SW480 (cell line): ENCODE measurements at places on chromosomes 1 and 21.

DNA sequence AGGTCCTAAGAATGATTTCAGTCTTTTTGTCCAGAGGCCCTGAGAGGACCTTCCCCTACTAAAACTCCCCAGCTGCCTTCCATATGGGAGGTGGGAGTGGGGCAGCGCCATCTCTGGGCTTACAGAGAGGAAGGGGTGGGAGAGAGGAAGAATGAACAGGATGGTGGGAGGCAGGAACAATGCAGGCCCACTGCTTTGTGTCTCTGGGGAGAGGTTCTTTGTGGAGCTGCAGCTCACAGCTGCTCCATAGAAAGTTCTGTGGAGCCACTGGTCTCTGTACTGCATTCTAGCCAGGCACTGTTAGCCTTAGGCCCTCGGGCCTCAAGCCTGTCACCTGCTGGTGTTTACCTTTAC, 43.6 kb upstream of the A3GALT2 start:
- DNase-seq: no peak

DNA sequence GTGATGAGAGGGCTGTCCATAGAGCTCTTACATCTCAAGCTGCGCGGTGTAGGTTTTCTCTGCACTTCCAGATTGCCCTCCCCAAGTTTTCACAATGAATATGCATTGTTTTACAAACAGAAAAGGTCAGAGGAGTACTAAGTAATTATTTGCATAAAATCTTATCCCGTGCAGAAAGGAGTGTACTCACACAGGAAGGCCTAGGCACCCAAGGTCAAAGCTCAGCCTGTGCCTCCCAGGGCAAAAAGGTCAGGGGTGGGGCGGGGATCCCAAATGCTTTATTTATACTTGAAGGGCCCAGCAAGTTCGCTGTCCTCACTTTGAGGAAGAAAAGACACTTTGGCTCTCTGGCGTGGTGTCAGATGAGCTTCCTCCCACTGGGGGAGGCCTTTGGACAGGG, 10.3 kb upstream of the KCNE1 start:
- no peak for DNase-seq

GRCh38 chr1:37042506-37042905, 8.2 kb upstream of the GRIK3 start:
- no peak for DNase-seq

DNA sequence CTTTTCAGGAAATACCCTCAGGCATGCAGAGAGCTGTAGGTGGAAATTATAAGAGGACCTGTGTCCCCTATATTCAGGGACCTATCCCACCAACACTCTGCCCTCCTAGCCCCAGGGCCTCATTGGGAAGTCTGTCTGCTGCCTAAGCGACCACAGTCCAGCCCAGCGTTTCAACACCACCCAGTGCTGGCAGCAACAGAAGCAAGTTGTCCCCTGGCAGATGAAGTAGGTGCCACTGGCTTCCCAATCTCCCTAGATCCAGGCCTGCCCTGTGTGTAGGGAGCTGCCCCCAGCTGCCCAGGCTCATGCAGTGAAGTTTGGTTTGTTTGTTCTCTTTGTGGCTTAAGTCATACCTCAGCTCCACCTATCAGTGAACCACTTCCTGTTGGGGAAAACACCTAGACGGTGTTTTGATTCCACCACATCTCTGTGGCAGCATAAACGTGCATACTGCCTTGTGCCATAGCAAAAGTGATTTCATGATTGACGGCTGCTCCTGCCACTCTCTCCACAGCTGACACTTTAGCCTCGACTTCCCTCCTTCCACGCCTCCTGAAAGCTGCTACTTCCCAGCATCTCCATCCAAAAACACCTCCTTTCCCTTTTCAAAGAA, 8.1 kb upstream of the LEFTY1 start:
- DNase-seq: peak; percentile 91

DNA sequence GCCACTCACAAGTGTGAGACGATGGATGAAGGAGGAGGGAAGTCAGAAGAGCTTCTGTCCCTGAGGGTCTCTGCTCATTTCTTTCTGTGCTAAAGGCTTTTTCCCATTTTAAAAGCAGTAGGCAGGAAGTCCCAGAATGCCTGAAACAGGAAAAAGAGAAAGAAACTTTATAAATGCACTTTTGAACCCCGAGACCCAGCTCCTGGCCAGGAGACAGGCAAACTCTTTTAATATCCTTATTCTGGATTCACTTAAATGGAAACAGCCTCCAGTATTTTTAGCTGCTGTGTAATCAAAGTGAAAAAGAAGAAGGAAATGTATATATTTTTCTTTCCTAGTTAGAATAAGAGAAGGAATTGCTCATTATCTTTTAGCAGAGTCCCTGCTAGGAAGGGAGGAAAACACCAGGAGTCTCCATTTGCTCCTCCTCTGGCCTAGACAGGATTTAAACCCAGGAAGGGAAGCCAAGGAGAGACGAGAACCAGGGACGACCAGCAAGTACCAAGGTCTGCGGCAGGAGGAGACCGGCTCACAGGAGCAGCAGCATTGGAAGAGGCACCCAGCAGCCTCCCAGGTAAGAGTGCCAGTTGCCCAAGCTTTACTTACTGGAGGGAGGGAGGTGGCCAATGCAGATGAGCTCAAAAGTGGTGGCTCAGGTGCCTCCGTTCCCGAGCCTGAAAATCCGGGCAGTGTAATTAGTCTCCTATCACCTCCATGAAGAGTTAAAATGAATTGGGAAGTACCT, at the start of gene TNN:
Gene TNN, plus strand, starts transcription at position 472 of the 745 bp plus-strand sequence. CDS start 9,586 bp downstream, outside the sequence.
- no peak for DNase-seq

GRCh38 chr1:184743062-184743756, 11.4 kb downstream of the EDEM3 start:
- peak; percentile 30 for DNase-seq

GRCh38 chr1:233859446-233859845, 45.0 kb upstream of the SLC35F3 start:
- no peak for DNase-seq

- DNase-seq: peak; percentile 29
These were observed 132.8 kb downstream of the PTPRC start for GRCh38 chr1:198771563-198772153.

DNA sequence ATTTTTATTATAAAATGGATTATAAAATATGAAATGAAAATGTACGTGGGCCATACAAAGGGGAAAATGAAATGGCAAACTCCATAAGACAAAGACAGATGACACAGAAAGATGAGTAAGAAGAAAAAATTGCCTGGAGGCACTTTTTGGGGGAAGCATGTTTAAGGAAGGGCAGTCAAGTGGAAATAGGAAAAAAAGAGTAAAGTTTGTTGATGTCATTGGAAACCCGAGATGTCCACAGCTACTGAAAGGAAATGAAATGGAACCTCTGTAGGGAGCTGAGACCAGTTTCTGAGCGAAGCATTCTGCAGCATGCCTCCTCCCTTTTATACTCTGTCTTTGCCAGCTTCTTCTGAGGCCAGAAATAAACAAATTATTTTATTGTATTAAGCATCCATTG, 203.4 kb upstream of the UBE2U start:
- DNase-seq: no peak

- DNase-seq: no peak
These were observed 6.5 kb downstream of the PODN start for GRCh38 chr1:53068314-53069099.

GRCh38 chr1:11735531-11735853, 444 bp upstream of the AGTRAP start:
- DNase-seq: no peak

GRCh38 chr21:15066123-15066575, 1.3 kb upstream of the NRIP1 start:
- DNase-seq: no peak

- DNase-seq: no peak
These were observed 21.3 kb downstream of the ATPAF1 start for GRCh38 chr1:46646844-46647243.

- DNase-seq: no peak
These were observed 40.9 kb downstream of the NEGR1 start for GRCh38 chr1:72241397-72241796.

DNA sequence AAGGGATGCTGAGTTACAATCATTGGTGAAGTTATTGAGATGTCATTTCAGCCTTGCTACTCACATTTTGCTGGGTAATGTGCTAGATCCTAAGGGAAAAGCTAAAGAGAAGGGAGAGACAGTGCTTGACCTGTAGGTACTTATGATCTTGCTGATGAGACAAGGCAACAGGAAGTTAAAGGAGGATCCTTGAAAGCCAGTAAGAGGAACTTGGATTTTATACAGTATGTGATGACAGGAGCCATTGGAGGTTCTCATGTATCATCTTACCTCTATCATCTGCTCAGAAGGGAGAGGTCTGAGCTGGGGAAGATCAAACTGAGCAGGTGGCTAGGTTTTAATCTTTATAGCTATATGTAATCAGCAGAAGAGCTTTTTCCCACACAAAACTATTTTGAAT, 6.3 kb downstream of the APOBEC4 start:
- no peak for DNase-seq

GRCh38 chr21:33989440-33989839, 73.8 kb upstream of the ATP5PO start:
- no peak for DNase-seq

DNA sequence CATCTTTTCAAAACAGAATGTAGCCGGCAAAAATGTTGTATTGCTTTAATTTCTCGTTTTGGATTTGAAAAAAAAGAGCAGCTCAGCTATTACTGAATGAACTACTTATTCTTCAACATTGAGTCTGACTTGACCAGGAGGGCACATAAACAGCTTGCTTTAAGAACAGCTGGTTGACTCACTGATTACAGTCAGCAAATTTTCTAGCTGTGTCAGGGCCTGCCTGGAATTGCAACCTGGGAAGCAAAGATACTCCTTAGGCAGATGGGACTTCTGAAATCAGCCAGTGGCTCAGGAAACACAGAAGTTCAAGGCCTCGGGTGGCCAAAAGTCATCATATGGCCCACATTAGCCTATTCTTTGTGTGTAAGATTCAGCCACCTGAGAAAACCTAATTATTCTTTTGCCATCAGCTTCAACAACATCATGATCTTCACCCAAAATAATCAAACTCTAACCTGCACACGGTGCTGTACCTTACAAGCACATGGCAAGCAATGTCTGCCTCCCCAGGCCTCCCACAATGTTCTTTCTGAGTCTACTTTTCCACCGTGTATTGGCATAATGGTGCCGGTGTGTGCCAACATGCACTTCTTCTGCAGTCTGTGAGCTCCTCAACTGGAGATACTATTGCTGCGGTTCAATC, 307.2 kb downstream of the HHIPL2 start:
- no peak for DNase-seq

- no peak for DNase-seq
These were observed 1.8 kb downstream of the CCDC17 start for GRCh38 chr1:45621895-45622523.

DNA sequence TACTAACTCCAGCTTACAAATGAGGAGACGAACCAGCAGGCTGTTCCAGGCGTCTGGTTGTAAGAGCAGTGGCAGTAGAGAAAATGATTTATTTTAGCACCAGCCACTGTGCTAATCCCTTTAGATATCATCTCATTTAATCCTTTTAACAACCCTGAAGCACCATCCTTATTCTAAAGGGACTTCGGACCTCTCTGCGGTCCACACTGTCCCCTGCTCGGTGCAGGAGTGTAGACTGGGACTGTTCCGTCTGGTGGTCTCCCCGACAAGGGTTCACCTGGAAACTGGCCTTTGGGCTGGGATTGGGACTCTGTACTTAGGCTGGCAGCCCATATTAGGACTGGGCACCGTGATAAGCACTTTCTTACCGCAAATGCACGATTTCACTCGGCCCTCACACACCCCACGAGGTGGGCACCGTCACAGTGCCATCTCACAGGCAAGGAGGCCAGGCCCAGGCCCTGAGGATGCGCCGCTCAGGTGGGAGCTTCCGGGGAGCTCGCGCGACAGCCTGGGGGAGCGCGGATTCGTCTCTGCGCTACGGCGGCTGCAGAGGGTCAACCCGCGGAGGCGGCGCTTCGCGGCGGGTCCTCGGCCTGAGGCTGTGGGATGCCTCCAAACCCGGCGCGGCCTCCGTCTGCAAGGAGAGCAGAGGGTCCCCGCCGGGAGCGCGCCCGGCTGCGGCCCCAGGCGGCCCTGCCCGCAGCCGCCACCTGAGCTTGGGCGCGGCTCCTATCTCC, 45.2 kb downstream of the ATP1A1 start:
- DNase-seq: peak; percentile 72

- DNase-seq: no peak
These were observed 85.8 kb downstream of the GPR161 start for GRCh38 chr1:168050880-168051279.

- no peak for DNase-seq
These were observed 757 bp upstream of the SEMA4A start for GRCh38 chr1:156152628-156153027.

- DNase-seq: peak; percentile 57
These were observed 2.9 kb downstream of the IFI6 start for GRCh38 chr1:27668808-27669723.

GRCh38 chr21:27321791-27322190, 354.9 kb upstream of the ADAMTS5 start:
- DNase-seq: no peak

DNA sequence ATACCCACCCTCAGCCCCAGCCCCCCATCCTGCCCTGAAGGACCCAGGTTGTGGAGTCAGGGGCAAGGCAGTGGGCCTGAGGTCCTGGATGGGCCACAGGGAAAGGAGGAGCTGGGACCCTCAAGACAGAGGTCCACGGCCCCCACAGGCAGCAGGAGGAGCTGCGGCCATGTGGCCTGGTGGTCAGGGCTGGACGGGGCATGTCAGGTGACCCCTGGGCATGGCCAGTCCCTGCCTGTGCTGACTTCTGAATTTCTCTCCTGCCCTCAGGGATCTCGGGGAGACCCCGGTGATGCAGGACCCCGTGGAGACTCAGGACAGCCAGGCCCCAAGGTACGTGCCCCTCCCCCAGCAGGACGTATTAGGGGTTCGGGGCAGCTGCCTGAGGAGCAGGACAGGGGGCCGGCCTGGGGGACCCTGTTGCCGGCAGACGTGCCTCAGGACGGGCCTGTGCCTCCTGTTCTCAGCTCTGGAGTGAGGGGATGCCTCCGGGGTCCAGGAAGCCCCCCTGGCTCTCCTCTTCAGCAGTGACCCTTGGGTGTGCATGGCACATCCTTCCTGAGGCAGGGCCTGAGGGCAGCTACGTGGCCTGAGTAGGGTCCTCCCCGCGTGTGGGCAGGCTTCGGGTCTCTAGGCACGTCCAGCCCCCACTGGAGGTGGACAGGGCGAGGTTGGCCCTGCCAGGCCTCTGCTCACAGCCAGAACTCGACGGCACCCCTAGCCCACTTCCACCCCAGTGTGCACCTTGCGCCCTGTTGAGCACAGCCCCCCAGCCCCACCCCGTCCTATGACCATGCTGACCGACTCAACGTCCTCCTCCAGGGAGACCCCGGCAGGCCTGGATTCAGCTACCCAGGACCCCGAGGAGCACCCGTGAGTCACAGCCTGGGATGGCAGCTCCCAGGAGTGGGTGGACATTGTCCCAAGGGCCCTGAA, 23.6 kb downstream of the COL6A2 start:
- no peak for DNase-seq

GRCh38 chr1:94542088-94542870, 720 bp upstream of the F3 start:
- no peak for DNase-seq

DNA sequence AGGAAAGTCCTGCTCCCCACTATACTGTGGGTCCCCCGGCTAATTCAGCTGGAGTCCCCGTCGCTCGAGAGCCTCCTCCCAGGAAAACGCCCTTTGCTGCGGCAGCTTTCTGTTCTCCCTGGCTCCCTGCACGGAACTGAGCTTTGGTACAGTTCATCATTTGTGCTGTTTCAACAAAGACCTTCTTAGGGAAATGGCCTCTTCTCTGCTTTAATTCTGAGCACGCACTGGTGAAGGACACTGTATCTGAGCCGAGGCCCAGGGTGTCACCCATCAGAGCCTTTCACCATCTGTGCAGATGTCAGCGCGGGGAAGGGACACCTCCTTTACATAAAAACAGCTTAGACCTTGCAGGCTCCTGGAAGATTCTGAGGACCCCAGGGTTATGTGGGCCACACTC, 13.5 kb upstream of the PEX10 start:
- DNase-seq: no peak

GRCh38 chr1:71586030-71586429, 505.2 kb upstream of the ZRANB2 start:
- DNase-seq: no peak

GRCh38 chr1:74340656-74341055, 105.5 kb downstream of the TNNI3K start:
- no peak for DNase-seq
